CD4-positive, alpha-beta memory T cell (primary cell): ENCODE measurements at places on chromosomes 12 and 14. TPM values are rescaled to one million over a fixed set of nuclear protein-coding genes. Genes with fewer than 3 reads are reported as not detected.
A peak's percentile ranks its signal among the peaks of the same experiment; 100 is the strongest.

Gene ABCC9
- not detected for total RNA-seq

Gene FAM186B
- 0.22 TPM for total RNA-seq

DNA sequence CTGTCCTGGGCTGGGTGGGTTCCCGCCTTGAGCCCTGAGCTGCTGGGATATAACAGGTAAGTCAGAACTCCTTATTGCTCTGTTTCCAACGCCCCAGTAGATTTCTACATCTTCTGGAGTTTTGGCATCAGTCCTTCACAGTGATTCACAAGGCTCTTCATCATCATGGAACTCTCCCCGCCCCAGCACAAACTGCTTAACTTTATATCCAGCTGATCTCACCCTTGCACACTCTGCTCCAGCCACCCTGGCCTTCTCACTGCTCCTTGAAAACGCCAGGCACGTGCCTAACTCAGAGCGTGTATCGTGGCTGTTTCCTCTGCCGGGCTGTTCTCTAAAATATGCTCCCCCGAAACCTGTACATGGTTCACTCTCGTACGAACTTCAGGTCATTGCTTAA is 264.9 kb downstream of the NOVA1 start:
- DNase-seq: no peak

DNA sequence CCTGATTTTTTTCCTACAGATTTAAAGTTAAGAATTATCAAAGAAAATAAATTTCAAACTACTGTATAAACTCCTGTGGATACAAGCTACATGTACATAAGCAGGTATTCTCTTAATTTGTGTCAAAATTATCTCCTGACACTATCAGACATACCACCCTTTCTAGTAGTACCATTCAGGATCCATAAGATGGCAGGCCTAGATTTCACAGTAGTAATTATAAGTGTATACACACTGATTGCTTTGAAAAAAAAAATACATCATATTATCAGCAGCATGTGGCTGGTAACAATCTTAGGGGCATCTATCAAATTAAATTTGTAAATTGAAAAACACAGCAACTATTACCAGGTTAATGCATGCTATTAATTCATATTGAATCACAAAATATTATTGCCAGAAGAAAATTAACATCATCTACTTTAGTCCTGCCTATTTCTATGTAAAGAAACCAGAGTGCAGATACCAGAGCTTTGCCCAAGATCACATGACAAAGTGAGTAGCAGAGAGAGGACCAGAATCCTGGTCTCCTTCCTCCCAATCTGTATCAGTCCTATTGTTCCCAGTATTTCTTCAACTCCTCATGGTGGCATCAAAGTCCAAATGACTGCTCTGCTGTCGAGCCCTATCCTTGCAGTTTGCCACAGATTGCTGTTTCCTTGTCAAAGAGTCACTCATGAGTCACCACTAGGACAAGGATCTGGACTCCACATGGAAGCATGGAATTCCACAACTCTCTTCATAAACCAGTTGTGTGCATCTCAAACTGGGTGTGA is 27.7 kb upstream of the CALM1 start:
- DNase-seq: peak; percentile 45

DNA sequence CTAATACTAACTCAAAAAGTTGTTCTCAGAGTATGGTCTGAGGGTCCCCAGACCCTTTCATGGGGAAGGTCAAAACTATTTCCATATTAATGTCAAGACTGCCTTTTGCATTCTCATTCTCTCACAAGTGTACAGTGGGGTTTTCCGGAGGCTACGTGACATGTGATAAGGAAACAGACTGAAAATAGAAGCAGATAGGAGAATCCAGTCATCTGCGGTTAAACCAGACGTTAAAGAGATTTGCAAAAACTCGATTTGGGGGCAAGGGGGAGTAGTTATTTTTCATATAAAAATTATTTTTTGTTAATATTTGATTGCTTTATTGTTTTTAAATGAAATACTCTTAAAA is 1.0 kb upstream of the NAP1L1 start:
- DNase-seq: peak; percentile 65
